Cardiac fibroblast (primary cell): ENCODE measurements at places on chromosomes 2 and 18.

DNA sequence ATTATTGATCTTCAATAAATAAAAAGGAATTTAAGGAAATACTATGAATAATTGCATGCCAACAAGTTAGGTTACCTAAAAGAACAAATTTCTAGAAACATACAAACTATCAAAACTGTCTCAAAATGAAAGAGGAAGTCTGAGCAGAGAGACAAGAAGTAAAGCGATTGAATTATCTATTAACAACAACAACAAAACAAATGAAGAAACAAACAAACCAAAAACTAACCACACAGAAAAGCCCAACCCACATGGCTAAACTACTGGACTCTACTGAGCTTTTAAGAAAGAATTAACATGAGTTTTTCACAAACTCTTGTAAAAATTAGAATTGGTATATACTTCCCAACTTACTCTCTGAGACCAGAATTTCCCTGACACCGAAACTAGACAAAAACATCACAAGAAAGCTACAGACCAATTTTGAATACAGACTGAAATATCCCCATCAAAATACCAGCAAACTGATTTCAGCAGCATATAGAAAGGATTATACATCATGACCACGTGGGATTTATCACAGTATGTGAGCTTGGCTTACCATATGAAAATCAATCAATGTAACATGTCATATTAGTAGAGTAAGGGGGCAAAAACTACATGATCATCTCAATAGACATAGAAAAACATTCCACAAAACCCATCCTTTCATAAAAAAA lies 16.6 kb upstream of the GALNT1 start:
- DNase-seq, result no peak

- peak; percentile 76 for DNase-seq
Measured at GRCh38 chr2:144426981-144427479, 92.9 kb downstream of the ZEB2 start.

DNA sequence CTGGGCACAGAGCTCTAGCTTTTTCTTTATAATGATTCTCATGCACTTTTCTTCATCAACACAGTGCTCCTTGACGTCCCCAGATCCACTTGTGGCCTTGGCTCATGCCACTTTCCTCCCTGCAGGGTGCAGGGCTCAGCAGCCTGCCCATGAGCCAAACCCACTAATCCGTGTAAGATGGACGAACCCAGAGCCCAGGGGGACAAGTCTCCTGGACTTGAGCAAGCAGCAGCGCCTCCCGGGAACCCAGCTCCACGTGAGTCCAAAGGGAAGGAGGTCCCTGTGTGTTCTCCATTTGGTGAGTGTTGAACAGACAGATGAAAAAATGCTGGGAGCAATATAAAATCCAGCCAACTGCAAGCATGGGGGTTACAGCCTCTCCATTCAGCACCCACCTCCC lies 470.6 kb upstream of the HS6ST1 start:
- DNase-seq, result no peak

DNA sequence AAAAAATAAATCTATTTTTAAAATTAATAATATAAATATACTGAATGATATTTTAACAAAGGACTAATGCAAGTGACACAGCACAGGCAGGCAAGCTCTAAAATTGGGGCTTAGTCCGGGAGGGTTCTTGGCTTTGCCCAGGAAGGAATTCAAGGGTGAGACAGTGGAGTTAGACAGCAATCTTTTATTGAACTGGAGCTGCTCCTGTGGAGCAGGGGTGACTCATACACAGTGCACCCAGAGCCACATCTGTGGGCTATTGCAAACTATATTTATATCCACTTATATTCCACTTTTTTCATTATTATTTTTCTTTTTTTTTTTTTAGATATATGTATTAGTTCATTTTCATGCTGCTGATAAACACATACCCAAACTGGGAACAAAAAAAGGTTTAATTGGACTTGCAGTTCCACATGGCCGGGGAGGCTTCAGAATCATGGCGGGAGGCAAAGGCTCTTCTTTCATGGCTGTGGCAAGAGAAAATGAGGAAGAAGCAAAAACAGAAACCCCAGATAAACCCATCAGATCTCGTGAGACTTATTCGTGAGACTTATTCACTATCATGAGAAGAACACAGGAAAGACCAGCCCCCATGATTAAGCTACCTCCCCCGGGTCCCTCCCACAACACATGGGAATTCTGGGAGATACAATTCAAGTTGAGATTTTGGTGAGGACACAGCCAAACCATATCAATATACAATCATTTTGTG lies 437.1 kb downstream of the BCL11A start:
- DNase-seq, result no peak

GRCh38 chr2:145199042-145199441 lies 679.1 kb upstream of the ZEB2 start:
- DNase-seq, result no peak

DNA sequence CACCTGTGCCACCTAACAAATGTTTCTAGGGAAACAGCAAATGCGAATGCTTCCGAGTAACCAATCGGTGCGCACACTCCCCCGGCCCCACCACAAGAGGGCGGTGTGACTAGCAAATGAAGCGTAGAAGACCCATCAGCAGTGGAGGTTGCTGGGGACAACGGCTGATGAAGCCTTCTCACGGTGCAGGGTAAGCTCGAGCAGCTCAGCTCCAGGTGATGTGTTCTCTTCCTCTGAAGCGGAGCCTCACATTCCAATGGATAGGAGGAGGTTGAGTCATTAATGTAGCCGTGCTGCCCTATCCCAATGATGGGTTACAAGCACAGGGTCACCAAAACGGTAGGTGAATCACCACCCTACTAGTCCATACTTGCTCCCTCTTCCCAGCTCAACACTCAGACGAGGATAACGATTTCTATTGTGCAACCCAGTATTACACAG lies 127.6 kb upstream of the TWIST2 start:
- DNase-seq, result peak; percentile 56

DNA sequence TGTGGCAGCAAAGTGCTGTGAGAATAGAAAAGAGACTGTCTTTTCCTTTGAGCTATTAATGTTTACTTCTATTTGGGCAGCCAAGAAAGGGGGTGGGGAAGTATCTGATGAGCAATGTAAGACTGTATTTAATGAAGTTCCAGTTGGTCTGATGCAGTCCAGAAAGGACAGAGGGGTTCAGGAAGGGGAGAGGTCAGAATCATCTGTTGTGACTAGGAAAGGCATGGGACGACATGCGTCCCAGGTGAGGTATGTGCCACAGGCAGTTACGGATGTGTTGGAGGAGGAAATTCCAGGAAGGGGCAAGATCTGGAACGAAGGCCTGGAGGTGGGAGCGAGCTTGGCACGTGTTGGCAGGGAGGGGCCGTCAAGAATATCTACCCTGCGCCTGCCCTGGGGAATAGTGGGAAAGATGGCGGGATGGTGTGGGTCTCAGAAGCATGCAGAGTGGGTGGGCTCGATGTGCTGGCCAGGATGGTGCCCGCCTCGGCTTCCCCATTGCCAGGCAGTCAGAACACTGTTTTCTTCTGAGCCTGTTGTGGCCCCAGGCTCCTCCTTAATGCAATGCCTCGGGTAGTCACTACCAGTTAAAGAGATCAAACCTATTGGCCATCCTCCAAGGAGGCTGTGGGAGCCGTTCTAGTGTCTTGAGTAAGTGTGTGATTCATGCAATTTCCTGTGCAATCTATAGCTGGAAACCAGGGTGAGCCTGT lies 57.8 kb upstream of the TXNDC2 start:
- peak; percentile 99 for DNase-seq

GRCh38 chr2:86695053-86695691 lies 24.9 kb upstream of the RMND5A start:
- peak; percentile 76 for DNase-seq

GRCh38 chr2:141557329-141558095 lies 573.3 kb downstream of the LRP1B start:
- peak; percentile 64 for DNase-seq

GRCh38 chr2:4668381-4668780 lies 965.0 kb downstream of the DCDC2C start:
- no peak for DNase-seq

DNA sequence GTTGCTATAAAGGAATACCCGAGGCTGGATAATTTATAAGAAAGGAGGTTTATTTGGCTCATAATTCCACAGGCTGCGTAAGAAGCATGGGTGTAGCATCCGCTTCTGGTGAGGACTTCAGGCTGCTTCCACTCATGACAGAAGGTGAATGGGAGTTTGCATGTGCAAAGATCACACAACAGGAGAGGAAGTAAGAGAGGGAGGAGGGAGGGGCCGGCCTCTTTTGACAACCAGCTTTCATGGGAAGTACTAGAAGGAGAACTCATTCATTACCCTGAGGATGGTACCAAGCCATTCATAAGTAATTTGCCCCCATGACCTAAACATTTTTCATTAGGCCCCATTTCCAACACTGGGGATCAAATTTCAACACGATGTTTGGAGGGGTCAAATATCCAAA lies 386.8 kb upstream of the NETO1 start:
- DNase-seq, result no peak

- no peak for DNase-seq
Measured at GRCh38 chr18:23868136-23868785, 146.3 kb upstream of the TTC39C start.

DNA sequence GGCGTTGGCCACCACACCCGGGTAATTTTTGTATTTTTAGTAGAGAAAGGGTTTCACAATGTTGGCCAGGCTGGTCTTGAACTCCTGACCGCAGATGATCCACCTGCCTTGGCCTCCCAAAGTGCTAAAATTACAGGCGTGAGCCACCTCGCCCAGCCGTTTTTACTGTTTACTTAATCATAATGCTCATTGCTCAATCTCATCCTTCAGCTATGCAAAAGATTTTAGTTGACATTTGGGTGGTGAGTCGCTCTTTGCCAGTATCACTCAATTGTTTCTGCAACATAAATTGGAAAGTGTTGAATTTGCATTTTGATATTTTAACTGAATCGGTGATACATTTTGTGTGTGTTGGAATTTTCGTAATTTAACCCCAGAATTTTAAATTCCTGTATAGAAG lies 7.8 kb upstream of the ZNF532 start:
- peak; percentile 64 for DNase-seq

GRCh38 chr2:136107051-136108033 lies 10.6 kb downstream of the CXCR4 start:
- DNase-seq, result no peak

DNA sequence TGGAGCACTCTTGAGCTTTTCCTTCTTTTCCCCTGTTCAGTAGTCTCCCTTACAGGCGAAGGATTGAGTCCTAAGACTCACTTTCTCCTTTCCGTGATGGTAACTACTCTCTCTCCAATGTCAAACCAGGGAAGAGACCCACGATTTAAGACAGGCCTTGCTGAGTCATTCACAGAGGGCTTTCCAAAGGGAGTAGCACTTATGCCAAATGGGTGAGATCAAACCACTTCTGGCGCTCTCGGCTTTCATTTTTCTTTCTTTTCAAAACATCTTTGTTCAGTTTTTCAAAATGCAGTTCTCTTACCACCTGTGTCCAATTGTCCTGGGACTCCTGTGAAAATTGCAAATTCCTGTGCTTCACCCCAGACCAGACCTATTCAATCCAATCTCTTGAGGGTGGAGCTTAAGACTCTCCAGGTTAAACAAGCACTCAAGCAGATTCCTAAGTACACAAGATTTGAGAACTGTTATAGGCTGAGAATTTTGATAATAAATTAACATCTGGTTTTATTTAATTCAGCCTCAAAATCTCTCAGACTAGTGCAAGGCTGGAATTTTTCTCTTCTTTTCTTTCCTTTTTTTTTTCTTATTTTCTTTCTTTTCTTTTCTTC lies 14.4 kb upstream of the MRPL19 start:
- DNase-seq, result peak; percentile 30

DNA sequence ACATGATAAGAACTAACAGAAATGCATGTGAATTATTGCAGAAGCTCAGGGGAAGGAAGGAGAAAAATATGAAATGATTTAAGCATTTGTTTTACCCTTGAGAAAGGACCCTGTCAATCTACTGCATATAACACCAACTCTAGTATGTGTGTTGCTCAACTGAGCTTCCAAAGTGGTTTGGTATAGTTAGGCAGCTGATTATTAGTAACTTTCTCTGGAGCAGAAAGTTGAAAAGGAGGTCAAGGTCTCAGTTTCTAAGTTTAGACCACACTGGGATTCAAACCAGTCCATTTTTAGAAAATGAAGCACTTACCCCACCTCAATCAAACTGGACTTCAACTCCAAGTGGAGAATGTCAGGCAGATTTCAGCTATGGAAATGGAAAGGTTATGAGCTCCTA lies 123.3 kb upstream of the CDC42EP3 start:
- DNase-seq, result no peak

DNA sequence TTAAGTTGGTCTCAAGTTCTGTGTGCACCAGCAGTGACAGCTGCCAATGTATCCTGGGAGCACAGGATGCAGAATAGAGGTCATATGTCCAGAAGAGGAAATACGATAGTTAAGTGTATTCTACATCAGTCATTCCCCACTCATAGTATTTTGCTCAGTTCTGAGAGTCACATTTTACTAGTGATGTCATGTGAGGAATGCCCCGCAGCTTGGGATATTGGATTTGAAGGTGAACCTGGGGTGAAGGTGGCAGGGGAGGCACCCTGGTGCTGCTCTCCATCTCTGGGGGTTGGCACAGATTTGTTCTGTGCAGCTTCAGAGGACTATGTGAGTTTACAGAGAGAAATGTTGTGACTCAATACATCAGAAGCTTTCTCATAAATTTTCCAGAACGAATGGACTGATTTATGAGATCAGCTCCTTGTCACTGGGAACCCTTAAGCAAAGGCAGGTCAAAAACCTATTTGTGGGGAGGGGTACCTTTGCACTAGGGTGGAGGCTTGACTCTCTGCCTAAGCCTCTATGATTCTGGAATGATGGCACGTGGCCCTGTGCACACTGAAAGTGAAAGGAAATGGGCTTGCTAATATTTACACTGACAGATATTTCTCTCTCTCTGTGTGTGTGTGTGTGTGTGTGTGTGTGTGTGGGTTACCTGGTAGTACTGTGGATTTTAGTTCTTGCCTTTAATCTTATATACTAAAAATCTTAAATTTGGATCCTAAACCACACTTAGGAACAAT lies 95.9 kb downstream of the NEB start:
- DNase-seq, result no peak

DNA sequence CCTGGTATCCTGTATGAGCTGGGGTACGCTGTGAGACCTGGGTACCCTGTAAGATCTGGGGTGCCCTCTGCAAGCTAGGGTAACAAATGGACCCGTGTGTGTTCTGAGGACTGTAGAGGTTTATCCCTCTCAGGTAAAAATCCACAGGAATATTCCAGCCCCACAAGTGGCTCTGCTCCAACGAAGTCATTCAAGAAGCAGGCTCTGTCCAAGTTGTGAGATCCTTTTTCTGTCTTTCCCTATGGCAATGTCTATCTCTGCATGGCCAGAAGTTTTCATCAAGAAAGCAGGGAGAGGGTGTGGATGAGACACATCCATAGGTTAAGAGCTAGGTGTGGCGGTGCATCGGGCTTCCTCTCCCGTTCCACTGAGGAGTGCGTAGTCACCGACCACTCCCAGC lies 43.0 kb downstream of the PTGR3 start:
- DNase-seq, result no peak

DNA sequence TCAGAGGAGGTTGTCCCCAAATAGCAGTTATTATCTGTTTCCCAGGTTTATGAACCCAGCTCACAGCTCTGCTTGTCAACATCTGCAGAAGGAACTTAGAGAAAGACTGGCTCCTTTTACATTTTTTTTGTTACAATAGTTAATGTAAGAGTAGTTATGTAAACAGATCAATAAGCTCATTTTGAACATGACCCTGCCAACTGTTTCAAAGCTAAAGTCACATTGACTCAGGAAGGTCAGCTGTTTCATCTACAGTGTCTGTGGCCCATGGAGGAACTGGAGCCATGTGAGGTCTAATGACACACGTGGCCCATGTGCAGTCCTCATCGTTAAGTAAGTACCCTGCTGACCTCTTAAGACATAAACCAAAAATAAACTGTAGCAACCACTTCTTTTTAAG lies 97.1 kb downstream of the SH3RF3 start:
- no peak for DNase-seq
